ENCODE measurements at places on chromosomes 3 and 15.

GRCh38 chr3:192373586-192373985 lies 353.8 kb downstream of the FGF12 start:
- no peak for DNase-seq

DNA sequence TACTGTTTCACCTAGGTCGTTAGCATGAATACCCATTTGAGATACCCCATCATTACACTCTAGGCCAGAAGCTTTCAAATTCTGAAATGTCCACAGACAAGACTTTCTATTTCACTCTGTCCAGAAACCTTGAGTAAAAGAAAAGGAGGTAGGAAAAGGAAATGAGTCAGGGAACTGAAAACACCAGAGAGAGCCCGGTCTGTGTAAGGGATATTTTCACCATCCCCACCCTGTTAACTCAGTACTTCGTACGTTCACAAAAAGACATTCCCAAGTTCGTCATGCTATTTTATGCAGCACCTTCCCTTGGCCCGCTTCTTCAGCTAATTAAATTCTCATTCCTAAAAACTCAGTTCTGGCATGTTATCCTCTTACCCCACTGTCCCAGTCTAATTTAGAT lies 89.4 kb upstream of the SOX2 start:
- DNase-seq: no peak

- DNase-seq: no peak
Measured at GRCh38 chr3:126847061-126847460, 135.9 kb upstream of the PLXNA1 start.

DNA sequence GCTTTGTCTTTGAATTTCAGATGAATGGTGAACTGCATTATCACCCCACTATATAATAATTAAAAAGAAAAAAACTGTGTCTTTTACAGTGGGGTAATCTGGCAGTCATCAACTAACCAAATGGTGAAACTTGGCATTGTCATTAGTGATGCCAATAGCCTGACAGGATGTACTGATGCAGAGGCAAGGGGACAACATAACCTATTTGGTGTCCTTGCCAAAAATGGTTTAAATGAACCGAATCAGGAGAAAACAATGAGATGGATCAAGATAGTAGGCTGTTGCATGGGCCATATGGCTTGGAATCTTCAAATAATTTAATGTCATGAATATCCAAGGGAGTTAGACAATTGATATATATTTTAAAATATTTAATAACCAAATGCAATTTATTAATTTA lies 738.7 kb downstream of the FHIT start:
- DNase-seq: no peak

GRCh38 chr3:42314411-42314810 lies 48.4 kb upstream of the CCK start:
- DNase-seq: no peak

DNA sequence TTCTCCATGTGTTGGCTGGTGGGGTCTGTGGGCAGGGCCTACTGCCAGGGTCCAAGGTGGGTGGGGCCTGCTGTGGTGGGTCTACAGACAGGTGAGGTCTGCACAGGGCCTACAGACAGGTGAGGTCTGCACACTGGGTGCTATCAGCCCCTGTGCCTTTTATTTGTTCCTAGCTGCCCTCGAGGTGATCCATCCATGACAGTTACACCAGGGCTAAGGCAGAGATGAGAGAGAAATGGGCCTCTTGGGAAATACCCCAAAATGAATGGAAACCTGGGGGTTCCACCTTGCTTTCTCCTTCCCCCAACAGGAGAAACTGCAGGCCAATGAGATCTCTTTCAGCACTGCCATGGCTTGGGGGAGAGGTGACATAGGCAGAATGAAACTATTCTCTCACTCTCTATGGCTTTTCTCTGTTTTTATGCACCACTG lies 36.4 kb downstream of the CFAP100 start:
- DNase-seq: peak; percentile 26

DNA sequence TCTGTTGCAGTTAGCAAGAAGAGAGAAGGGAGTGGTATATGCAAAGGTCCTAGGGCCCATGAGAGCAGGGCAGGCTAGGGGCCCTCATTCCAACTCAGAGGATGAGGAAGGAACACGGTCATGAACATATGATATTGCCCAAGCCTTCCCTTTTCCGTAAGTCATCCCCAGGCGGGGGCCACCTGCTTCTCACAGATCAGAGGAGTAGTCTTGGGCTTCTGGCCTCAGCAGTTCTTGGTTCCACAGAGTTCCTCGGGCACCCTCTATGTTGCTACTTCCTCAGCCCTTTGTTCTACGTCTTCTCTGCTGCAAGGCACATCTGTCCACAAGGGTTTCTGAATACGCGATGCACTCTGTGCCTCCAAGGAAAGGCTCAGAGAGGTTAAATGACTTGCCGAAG lies 25.3 kb downstream of the EPHB3 start:
- no peak for DNase-seq

DNA sequence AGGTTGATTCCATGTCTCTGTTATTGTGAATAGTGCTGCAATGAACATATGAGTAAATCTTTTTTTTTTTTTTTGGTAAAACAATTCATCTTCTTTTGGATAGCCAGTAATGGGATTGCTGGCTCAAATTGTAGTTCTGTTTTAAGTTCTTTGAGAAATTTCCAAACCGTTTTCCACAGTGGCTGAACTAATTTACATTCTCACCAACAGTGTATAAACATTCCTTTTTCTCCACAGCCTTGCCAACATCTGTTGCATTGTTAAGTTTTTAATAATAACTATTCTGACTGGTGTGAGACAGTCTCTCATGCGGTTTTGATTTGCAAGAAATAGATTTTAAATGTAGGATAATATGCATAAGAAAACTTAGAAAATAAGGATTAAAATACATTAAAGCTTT lies 279.0 kb upstream of the EPHA3 start:
- DNase-seq: no peak

- no peak for DNase-seq
Measured at GRCh38 chr3:190325923-190326322, 3.7 kb upstream of the CLDN1 start.

DNA sequence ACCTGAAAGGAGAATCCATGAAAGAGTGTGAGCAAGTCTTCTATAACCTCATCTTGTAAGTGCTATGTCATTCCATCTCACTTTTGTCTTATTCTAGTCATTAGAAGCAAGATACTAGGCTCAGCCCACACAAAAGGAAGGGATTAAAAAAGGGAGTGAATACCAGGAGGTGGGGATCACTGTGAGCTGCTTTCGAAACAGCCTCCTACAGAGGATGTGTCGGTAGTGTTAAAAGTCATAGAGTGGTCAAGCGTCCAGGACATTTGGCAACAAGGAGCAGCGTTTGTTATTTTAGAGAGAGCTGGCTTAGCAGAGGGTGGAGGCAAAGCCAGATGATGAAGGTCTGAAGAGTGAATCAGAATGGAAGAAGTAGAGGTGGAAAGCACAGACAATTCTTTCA lies 11.7 kb upstream of the ZNF148 start:
- DNase-seq: no peak

DNA sequence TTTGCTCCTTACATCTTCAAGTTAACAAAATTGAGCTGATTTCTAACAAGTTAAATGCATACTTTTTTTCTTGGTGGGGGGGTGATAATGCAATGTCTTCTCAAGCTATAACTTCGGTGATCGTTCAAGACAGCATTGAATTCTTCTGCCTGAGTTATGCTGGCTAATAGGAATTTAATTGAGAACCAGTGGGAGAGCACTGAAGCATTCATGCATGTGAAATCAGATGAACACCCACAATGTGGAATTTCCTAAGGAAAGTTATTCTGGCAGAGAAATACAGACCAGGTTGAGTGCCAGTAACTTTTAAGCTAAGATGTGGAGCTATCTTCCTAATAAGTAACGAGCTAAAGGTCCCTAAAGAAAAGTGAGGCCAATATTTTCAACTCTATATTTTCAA lies 3.0 kb downstream of the SPATA16 start:
- no peak for DNase-seq

All from activated CD8-positive, alpha-beta T cell treated with anti-CD3 and anti-CD28 coated beads for 36 hours (primary cell).